ENCODE measurements at places on chromosomes 2 and 18.

GRCh38 chr2:239881561-239882320, 143.4 kb downstream of the NDUFA10 start:
- DNase-seq = no peak

- DNase-seq = no peak
Measured at GRCh38 chr2:182650704-182651103, 65.4 kb upstream of the DNAJC10 start.

- DNase-seq = no peak
Measured at GRCh38 chr2:30436859-30437435, 10.1 kb upstream of the LCLAT1 start.

DNA sequence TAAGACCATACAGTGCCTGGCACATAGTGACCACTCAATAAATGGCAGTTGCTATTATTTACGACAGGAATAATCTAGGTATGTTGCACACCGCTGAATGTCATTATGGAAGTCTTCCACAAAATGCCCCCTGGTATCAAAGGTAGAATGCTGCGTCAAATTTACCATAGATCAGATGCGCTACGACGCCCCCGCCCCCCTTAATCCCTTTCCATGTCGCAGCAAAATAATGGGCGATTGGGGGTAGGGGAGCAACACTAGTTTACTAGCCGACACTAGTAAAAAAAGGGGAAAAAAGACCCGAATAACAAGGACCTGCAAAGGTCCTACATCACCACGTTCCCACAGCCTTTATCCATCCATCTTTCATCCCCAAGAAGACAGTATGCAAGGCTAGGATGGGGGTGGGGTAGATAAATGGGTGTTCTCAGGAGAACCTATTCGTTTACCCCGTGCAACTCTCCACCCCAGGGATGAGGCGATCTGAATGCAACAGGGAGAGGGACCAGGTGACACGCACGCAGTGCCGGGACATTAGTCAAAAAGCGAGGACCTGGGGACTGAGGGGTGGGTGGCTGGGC, 455 bp downstream of the PREPL start:
- DNase-seq = no peak

GRCh38 chr2:192885569-192886160, 690.9 kb upstream of the TMEFF2 start:
- DNase-seq = no peak

DNA sequence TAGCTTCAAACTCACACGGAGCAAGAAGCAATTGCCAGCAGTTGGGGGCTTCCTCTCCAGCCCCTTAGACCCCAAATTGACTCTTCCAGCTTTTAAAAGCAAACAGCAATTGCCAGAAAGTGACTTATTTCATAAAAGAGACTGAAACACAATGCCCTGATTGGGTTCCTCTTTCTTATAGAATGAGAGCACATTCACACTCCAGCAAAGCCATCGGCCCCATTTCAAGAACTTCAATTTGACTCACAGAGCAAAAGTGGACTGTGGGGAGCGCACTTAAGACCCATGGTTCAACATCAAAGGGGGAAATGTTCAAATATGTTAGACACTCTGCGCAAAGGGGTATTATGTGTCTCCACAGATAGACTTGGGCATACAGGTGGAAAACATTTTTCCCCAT, 484.7 kb downstream of the BCL11A start:
- DNase-seq = no peak

GRCh38 chr2:157124731-157125130, 132.8 kb upstream of the GALNT5 start:
- no peak for DNase-seq

DNA sequence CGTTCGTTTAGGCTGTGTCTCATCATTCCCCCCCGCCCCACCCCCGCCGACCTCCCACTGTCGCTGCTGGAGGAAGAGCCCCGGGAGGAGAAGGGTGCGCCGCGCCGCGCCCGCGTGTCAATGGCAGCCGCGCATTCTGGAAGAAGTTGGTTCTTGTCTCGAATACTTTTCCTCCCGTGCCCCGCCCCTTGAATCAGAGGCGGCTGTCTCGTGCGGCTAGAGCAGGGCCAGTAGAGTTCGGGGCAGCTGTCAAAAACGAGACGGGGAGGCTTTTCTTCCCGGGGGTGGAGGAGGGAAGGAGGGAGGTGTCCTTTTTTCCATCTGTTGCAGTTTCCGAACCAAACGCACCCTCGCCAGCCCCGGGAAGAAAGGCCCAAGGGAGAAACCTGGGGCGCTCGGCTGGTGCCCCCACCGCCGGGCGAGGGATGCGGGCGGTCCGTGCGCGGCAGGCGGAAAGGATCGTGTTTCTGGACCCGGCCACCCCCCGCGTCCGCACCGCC, 410 bp upstream of the TGIF1 start:
- peak; percentile 82 for DNase-seq

GRCh38 chr2:142693171-142693950, 184.1 kb upstream of the KYNU start:
- DNase-seq = no peak

DNA sequence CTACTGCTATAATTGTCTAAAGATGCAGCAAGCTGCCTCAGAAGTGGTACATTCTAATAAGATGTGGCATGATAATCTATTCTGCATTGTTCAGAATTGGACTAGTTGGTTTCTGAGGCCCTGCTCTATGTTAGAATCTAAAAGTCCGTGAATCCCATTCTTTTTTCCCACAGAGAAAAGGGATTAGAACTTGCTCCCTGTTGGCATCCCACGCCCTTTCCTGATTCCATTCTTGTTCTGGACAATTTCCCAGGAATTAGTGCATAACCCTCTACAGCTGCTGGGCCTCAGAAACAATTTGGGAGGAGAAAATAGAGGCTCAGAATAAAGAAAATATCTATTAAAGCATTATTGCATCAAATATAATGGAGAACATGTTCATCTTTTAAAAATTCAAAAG, 282.7 kb downstream of the NRXN1 start:
- DNase-seq = no peak

GRCh38 chr18:30601541-30601940, 441.0 kb downstream of the DSC3 start:
- DNase-seq = no peak

- no peak for DNase-seq
Measured at GRCh38 chr2:61995065-61995464, 89.6 kb downstream of the COMMD1 start.

- no peak for DNase-seq
Measured at GRCh38 chr2:34899079-34899478, 1300.0 kb upstream of the FAM98A start.

- DNase-seq = no peak
Measured at GRCh38 chr18:63705401-63705800, 2.6 kb downstream of the SERPINB11 start.

GRCh38 chr18:78790511-78790910, 189.1 kb upstream of the SALL3 start:
- no peak for DNase-seq

GRCh38 chr2:128371648-128372345, 53.1 kb upstream of the HS6ST1 start:
- no peak for DNase-seq

DNA sequence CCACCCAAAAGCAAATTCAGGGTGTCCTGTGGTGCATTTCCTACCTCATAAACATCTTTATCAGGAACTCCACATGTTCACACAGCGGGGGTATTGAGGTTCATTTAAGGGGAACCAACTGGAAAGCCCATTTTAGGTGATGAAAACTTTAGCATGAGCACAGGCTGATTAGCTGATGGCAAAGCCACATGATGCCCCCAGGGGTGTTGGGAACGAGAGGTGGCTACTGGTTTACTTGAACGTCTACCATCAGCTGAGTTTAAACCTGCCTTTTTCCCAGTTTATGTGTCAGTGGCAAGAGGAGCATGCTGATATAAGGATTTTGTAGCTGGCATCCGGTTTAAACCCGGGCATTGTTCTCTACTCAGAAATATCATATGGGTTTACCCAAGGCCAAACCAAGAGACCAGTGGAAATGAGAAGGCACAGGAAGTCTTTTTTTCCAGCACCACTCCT, 54.5 kb upstream of the UPP2 start:
- no peak for DNase-seq

DNA sequence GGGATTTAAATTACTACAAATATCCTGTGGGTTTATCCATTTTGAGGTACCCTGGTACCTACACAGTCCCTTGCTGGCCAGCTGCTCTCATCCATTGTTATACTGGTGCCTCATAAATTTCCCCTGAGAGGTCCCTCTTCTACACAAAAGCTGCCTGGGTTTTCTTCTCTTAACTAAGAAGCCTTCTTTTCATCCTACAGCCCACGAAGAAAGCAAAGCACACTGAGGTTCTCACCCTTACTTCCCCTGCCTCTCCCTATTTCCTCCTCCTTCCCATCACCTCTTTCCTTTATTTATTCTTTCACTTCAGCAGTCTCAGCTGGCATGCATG, 154.9 kb downstream of the CSRNP3 start:
- DNase-seq = no peak

DNA sequence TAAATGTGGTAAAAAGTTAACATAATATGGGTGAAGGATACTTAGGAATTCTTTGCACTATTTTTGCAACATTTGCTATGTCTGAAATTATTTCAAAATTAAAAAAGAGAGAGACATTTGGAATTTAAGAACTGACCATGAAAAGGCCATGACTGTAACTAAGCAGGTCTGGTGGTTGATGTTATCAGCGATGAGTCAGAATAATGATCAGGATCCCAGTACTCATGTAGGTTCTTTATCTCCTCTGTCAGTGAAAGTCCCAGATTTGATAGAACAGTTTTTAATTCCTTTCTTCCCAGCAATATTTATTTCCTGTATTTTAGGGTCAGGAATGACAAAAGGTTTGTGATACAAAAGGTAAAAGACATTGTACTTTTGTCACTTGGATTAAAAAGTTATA, 242.4 kb upstream of the ZNF521 start:
- no peak for DNase-seq

DNA sequence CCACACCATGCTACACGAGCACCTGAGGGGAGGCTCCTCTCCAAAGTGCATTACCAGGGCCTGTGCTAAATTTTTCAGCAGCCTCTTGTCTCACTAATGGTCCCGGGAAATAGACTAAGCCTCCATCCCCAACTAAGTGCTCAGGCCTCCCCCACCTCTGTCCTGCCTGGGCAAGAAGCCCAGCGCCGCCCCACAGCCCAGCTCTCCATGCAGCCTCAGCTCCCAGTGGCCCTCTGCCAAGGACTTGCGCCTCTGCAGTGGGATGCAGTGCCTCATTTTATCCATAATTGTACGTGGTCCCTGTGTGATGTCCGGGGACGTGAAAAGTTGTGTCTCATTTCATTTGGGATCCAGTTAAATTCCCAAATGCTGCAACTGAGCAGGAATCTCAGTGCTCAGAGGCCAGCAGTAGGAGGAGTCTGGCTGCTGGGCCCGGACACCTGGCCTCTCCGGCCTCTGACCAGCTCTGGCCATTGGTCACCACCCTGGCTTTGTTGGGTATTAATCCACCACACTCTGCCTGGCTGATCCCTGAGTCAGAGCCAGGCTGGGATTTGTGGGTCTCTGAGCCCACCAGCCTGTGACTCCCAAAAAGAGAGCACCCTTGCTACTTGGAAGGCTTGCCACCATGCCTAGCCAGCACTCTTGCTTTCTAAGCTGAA, 11.4 kb upstream of the STEAP3 start:
- no peak for DNase-seq

DNA sequence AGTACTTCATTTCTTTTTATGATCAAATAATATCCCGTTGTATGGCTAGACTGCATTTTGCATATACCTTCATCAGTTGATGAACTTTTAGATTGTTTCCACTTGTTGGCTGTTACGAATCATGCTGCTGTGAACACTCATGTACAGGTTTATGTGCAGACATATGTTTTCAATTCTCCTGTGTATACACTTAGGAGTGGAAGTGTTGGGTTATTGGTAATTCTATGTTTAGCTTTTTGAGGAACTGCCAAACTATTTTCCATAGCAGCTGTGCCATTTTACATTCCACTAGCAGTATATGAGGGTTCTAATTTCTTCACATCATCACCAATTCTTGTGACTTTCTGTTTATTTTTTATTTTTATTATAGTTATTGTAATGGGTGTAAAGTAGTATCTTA, 32.1 kb upstream of the LCLAT1 start:
- no peak for DNase-seq

DNA sequence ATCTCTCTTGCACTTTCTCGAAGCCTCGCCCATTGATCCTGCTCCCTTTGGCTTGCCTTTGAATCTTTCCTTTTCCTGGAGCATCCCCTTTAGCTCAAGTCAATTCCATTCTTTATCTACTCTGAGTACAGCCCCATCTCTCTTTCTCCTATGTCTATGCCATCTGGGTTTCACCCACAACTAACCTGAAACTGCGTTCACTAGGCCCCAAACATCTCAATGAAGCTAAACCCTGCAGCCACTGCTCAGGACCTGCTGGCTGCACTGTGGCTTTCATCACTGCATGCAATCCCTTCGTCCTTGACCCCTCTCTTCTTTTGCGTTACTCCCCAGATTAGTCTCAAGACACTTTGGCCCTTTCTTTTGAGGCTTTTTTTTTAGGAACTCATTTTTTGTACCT, 81.6 kb upstream of the CYRIA start:
- no peak for DNase-seq

DNA sequence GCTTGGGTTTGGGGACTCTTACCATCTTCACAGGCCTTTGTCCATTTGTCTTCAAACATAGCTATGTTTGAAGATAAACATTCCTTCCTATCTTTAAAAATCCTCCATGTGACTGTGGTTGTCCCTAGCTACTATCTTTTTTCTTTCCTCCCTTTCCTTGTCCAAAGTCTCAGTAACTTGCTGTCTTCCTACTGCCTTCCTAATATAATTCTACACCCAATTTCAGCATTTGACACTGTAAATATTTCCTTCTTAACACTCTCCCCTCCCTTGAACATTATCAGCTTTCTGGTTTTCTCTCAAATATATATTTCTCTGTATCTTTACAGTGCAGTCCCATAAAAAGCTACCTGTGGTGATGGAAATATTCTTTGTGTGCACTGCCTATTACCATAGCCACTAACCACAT, 5.3 kb upstream of the SP3 start:
- no peak for DNase-seq

DNA sequence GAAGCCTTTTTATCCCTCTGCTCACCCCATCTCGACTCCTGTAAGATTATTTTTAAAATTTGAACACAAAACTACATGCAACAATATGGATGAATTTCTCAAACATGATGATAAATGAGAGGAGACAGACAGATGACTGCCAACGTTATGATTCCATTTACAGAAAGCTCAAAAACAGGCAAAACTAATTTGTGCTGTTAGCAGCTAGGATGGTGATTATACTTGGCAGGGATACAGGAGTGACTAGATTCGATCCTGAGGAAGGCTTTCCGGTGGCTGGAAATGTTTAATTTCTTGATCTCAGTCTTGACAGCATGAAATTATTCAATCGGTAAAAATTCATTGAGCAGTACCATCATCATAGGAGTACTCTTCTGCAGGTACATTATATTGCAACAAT, 163.4 kb upstream of the SH3BP4 start:
- no peak for DNase-seq
